Renal cortex interstitium (tissue), 15 donors: ENCODE measurements at places on chromosomes 11 and 22. TPM values are rescaled to one million over a fixed set of nuclear protein-coding genes. Genes with fewer than 3 reads are reported as not detected.

GRCh38 chr11:103069367-103069766, 22.6 kb downstream of the DCUN1D5 start:
- DNase-seq, result no peak

DNA sequence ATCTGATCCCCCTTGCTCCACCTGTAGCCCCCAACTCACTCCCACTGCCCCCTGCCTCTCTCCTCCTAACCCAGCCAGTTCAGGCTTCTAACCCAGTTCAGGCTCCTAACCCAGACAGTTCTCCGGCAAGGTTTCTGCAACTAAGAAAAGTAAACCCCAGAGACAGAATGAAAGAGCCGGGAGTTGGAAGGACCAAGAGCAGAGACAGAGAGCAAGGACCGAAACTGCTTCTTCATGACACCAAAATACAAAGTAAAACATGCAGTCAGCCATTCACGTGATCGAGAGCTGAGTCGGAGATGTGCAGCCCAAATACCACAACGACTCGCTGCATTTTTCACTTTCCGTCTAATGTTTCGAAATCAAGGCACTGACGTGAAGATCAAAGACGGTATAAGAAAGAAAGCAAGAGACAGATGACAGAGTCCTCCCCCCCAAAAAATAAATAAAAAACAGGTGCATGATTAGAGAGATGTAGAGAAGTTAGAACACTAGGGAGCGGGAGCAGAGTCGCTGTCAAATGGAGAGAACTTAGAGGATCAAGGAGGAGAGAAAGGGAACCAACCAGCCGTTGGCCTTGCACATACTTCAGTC, 884 bp downstream of the IL10RA start:
- no peak for DNase-seq

SPDYC gene
- not detected for polyA plus RNA-seq

- no peak for DNase-seq
Observed at GRCh38 chr11:15286465-15286864, 171.7 kb downstream of the INSC start.

ELFN2 gene
- 1.2 TPM for polyA plus RNA-seq

OR51F1 gene
- polyA plus RNA-seq, result not detected

TNNT3 gene
- polyA plus RNA-seq, result 9.7 TPM

DNA sequence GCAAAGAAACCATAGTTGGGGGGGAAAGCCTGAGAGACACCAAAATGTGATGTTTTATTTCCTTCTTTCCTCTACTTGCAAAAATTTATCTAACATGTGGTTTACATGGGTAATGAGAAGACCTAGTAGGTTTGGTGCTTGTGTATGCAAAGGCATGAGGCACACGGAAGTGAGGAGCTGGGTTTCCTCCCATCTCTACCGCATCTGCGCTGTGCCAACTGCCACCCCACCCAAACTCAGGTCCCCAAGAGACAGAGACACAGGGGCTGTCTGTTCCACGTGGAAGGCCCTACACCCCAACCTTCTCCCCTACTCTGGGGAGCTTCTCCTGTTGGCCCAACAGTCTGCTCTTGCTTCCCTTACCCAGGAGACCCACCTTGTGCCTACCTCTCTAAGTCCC, 4.8 kb downstream of the RTL6 start:
- DNase-seq, result no peak
